ENCODE measurements at places on chromosomes 5 and 9.
A peak's percentile ranks its signal among the peaks of the same experiment; 100 is the strongest.

DNA sequence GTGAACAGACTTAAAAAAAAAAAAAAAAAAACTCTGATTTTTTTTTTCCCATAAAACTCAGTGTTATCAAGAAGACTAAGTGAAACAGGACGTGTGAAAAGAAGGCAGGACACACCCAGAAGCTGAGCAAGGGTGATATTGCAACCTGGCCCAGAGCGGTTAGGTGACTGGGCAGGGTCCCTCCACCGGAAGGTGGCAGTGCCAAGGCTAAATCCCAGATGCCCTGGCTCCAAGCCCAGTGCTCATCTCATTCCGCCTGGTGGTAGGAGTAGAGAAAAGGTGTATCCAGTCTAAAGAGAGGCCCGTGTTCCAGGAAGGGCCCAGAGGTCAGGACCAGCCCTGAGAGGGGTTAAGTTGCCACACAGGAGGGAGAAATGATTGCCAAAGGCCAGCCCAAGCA, 51.5 kb upstream of the SAP30L start:
- ATAC-seq, result no peak
- peaks cover 29% of the 10 kb centered on the region for H3K4me1 ChIP-seq
- H3K36me3 ChIP-seq, result peaks cover 50% of the 10 kb centered on the region
- no peak overlapping the region for H3K4me3 ChIP-seq

- H3K36me3 ChIP-seq, result no peaks in the 10 kb centered on the region
- H3K27me3 ChIP-seq, result peaks cover 10% of the 10 kb centered on the region
- ATAC-seq, result no peak
- no peaks in the 10 kb centered on the region for H3K4me1 ChIP-seq
- H3K27ac ChIP-seq, result no peak overlapping the region
These were observed 391.1 kb downstream of the TLE4 start for GRCh38 chr9:79962836-79963235.

DNA sequence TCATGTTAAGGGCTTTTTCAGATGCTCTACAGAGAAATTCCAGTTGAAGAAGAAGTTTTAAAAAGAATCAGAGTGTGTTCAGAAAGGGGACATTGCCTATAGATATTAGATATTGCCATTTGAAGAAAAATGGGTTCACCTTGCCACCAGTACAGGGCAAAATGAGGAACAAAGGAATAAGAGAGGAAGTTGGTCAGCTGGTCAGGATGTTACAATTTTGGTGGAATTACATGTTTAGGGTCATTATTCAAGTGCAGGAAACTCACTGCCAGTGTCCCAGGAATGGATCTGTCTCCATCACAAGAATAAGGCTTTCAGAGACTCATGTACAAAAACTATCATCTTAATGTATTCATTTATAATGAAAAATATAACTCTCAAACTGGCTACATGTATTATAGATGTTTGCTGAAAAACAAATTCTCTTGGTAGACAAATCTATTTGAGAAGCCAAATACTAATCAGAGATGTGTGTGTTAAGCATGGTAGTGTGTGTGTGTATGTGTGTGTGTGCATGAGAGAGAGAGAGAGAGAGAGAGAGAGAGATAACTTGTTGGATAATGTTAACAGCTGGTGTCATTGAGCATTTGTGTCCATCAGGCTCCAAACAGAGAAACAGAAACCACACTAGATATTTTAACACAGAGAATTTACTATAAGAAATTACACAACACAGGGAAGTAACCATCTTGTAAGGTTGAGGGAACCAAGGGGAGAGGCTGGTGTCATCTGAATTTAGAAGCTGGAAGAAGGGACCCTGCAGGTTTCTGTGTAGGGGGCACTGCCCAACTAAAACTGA, 5.0 kb upstream of the C1QTNF3 start:
- H3K4me1 ChIP-seq, result peaks cover 7% of the 10 kb centered on the region
- no peak overlapping the region for H3K4me3 ChIP-seq
- no peak for ATAC-seq
- H3K36me3 ChIP-seq, result peaks cover 41% of the 10 kb centered on the region
- H3K27me3 ChIP-seq, result no peaks in the 10 kb centered on the region

- H3K36me3 ChIP-seq, result no peaks in the 10 kb centered on the region
- H3K4me1 ChIP-seq, result peaks cover 7% of the 10 kb centered on the region
- no peak overlapping the region for H3K27ac ChIP-seq
- peaks cover 33% of the 10 kb centered on the region for H3K27me3 ChIP-seq
These were observed 24.2 kb upstream of the RNU6ATAC start for GRCh38 chr9:134188386-134189144.

DNA sequence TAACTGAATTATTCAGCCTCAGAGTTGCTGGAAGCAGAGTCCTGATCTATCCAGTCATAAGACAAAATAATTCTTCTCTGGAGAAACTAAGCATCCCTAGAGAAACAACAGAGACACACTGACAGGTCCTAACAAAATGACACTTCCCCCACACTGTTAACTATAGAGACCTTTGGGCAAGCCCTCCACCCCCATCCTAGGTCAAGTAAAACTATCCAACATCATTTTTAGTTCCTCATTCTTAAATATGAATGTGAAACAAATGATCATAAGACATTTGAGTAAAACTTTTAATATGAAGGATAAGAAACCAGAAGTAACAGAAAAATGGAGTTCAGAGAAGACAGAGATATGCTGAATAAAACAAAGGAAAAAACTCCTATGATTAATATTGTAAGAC, 30.9 kb downstream of the CNTLN start:
- no peaks in the 10 kb centered on the region for H3K4me1 ChIP-seq
- no peaks in the 10 kb centered on the region for H3K36me3 ChIP-seq
- no peak overlapping the region for H3K4me3 ChIP-seq
- no peak for ATAC-seq
- no peak overlapping the region for H3K27ac ChIP-seq

DNA sequence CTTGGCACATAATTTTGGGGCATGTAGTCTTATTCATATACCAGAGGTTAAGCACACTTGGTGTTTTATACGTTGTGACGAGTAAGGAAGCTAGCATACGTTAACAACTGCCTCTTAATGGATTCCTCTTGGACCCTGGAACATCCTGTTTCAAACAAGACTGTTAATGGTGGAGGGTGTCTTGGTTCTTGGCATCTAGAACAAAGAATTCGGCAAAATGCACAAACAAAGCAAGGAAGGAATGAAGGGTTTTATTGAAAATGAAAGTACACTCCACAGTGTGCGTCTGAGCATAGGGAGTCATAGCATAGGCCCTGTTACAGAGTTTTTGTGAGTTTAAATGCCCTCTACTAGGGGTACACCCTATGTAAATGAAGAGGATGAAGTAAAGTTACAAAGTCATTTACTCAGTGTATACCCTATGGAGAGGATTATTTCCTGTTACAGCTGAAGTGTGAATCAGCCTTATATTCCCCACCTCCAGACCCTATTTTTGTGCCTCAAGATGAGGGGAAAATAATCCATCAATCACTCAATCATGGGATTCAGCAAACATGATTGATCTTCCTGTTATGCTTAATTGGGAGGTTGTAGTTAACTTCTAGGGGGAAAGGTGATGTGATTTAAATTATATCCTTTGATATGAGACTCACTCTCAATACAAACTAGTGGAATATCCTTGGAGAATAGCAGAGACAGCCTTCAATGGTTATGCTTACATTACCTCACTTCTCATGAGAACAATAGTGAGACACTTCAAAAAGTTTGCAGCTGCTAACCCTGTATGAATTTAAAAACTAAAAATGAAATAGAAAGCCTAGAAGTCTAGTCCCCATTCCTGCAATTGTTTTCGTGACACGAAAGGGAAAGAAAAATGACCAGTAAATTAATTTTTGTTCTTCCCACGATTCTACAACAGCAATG, 84.9 kb upstream of the MYO10 start:
- no peaks in the 10 kb centered on the region for H3K4me1 ChIP-seq
- H3K36me3 ChIP-seq, result no peaks in the 10 kb centered on the region
- no peak overlapping the region for H3K4me3 ChIP-seq
- no peak overlapping the region for H3K27ac ChIP-seq
- ATAC-seq, result no peak

- no peak overlapping the region for H3K4me3 ChIP-seq
- H3K36me3 ChIP-seq, result no peaks in the 10 kb centered on the region
- no peaks in the 10 kb centered on the region for H3K4me1 ChIP-seq
- H3K27ac ChIP-seq, result no peak overlapping the region
- H3K27me3 ChIP-seq, result peaks cover 27% of the 10 kb centered on the region
- no peak for ATAC-seq
These were observed 48.4 kb upstream of the SIMC1 start for GRCh38 chr5:176189857-176190256.

GRCh38 chr5:37495210-37495609, 116.1 kb downstream of the WDR70 start:
- ATAC-seq, result no peak
- H3K36me3 ChIP-seq, result peaks cover 64% of the 10 kb centered on the region
- no peak overlapping the region for H3K27ac ChIP-seq
- no peaks in the 10 kb centered on the region for H3K27me3 ChIP-seq
- H3K4me3 ChIP-seq, result no peak overlapping the region

DNA sequence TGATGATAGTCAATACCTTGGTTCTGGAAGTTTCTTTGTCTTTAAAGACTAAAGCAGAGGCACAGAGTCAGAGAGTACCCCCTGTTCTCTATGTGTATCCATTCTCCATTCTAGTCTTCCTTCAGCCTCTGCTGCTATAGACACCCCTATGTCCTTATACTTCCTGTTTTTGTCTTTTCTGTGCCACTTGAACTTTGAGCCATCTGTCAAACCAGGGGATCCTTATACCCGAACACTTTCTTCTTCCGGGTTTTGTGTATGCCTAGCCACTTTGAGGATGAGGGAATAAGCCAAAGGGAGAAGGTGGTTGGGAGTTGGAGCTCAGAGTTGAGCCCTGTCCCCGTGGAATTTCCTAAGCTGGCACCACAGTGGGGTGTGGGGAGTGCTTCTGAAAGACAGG, 61.1 kb upstream of the IL6ST start:
- peaks cover 16% of the 10 kb centered on the region for H3K4me1 ChIP-seq
- peaks cover 51% of the 10 kb centered on the region for H3K27me3 ChIP-seq
- H3K4me3 ChIP-seq, result no peak overlapping the region
- no peak for ATAC-seq

- no peaks in the 10 kb centered on the region for H3K36me3 ChIP-seq
- H3K27ac ChIP-seq, result no peak overlapping the region
- ATAC-seq, result no peak
- H3K4me1 ChIP-seq, result no peaks in the 10 kb centered on the region
- no peak overlapping the region for H3K4me3 ChIP-seq
These were observed 338.8 kb upstream of the ATP10B start for GRCh38 chr5:161190778-161191177.

DNA sequence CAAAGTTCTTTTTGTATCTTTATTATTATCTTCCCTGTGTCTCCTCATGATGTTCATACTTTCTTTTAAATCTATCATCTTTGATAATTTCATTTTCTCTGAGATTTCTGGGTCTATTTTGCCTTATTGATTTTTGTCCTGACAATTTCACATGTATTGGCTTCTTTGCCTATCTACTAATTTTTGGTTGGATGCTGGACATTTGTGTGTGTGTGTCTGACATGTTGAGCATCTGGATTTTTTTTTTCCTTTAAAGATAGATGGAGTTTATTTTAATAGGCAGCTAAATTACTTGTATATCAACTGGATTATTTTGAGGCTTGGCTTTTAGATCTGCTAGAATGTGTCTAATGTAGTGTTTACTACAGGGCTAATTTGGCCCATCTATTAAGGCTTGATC, 178.0 kb upstream of the MOCS2 start:
- no peak overlapping the region for H3K4me3 ChIP-seq
- H3K36me3 ChIP-seq, result no peaks in the 10 kb centered on the region
- no peak overlapping the region for H3K27ac ChIP-seq
- no peaks in the 10 kb centered on the region for H3K4me1 ChIP-seq

GRCh38 chr5:160923936-160924710, 72.1 kb upstream of the ATP10B start:
- H3K27me3 ChIP-seq, result no peaks in the 10 kb centered on the region
- no peak overlapping the region for H3K27ac ChIP-seq
- ATAC-seq, result no peak
- no peaks in the 10 kb centered on the region for H3K4me1 ChIP-seq
- no peaks in the 10 kb centered on the region for H3K36me3 ChIP-seq

- ATAC-seq, result peak; percentile 68
- H3K4me1 ChIP-seq, result peaks cover 14% of the 10 kb centered on the region
- peak overlapping the region; percentile 86 for H3K4me3 ChIP-seq
- peak overlapping the region; percentile 65 for H3K27ac ChIP-seq
- H3K36me3 ChIP-seq, result no peaks in the 10 kb centered on the region
These were observed 3.4 kb downstream of the PCDHGC5 start for GRCh38 chr5:141492168-141492885.

DNA sequence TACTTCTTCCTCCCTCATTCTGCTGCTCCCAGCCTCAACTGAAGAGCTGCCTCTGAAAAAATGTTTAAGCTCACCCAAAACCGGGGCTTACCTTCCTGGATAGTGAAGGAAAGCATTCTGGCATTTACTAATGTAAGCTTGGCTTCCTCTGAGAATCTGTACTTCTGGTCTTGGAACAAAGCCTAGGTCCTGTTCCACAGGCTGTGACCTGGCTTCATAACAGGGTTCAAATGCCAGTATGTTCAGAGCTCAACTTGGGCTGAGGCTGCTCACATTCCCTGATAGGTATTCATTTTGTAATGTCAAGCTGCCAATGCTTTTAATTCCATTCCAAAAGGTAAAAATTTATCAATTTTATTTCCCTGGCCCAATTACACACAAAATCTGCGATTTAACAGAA, 411.7 kb upstream of the KCNN2 start:
- no peaks in the 10 kb centered on the region for H3K4me1 ChIP-seq
- H3K4me3 ChIP-seq, result no peak overlapping the region
- H3K27me3 ChIP-seq, result no peaks in the 10 kb centered on the region
- H3K36me3 ChIP-seq, result no peaks in the 10 kb centered on the region
- ATAC-seq, result no peak

DNA sequence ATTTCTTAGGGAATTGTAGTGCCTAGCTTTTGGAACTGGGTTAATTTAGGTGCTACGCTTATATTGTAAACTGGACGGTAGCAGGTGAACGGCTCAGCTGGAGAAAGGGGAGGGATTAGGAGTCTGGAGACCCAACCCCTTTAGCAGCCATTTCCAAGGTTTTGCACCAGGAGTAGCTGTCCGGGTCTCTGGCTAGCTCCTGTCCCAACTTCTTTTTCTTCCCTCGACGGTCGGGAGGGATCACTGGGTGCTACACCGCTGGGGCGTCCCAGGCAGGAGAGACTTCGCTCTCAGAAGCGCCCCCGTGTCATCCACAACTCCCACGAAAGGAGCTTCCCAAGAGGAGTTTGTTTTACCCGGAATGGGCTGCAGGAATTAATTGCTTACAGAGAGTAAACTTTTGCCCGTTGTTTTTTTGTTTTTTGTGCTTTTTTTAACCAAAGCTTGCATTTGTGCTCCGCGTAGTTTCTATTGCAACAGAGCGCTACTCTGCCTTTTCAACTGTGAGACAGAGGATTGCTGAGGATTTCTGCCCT, 1640.9 kb upstream of the C9orf72 start:
- H3K4me3 ChIP-seq, result no peak overlapping the region
- H3K27me3 ChIP-seq, result peaks cover 49% of the 10 kb centered on the region
- H3K36me3 ChIP-seq, result no peaks in the 10 kb centered on the region
- ATAC-seq, result no peak

DNA sequence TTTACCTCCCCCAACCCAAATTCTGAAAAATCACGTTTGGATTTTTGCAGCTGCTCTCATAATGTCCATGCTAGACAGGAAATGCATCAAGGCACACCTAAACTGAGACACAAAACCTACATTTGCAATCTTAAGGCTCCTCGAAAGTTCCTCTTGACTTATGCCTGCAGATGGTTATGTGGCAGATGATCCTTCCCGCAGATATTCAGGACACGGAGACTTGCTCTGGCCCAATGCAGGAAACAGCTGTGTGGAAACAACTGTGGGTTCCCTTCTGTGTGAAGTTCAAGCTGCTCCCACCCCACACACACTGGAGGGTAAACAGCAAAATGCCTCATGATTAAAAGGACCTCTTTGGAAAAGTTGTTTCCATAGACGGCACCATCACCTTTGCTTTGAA, 253.8 kb downstream of the EBF1 start:
- H3K36me3 ChIP-seq, result peaks cover 10% of the 10 kb centered on the region
- ATAC-seq, result no peak
- no peak overlapping the region for H3K4me3 ChIP-seq
- peak overlapping the region; percentile 25 for H3K27ac ChIP-seq
- H3K27me3 ChIP-seq, result no peaks in the 10 kb centered on the region
